ENCODE measurements at places on chromosomes 11 and 22. TPM values are rescaled to one million over a fixed set of nuclear protein-coding genes. Genes with fewer than 3 reads are reported as not detected.

FAT3 gene
- 6.0 TPM for total RNA-seq

PTPN5 gene
- total RNA-seq = 0.15 TPM

DNA sequence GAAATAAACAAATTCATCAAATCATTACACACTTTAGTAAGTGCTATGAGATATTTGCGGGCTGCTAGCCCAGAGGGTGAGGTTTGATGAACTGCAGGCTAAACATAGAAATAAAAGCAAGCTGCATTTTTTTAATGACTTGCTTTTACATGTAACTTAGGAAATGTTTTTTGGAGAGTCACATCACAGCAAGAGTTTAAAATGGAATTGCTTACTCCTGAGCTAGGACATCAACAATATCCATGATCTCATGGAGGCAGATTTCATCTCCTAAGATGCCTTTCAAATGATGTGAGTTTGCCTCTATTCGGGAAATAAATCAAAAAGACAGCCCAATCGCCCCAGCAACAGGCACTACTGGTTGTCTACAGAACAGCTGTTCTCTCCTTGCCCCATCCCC lies 73.4 kb upstream of the CD44 start:
- H3K4me1 ChIP-seq = no peaks in the 10 kb centered on the region
- H3K36me3 ChIP-seq = no peaks in the 10 kb centered on the region
- no peaks in the 10 kb centered on the region for H3K27me3 ChIP-seq
- DNase-seq = peak; percentile 45
- H3K4me3 ChIP-seq = no peak overlapping the region
- H3K27ac ChIP-seq = peak overlapping the region; percentile 15

RFPL2 gene
- not detected for total RNA-seq

- H3K27ac ChIP-seq = no peak overlapping the region
- H3K27me3 ChIP-seq = no peaks in the 10 kb centered on the region
- no peak overlapping the region for H3K4me3 ChIP-seq
- H3K4me1 ChIP-seq = no peaks in the 10 kb centered on the region
- H3K36me3 ChIP-seq = no peaks in the 10 kb centered on the region
- DNase-seq = peak; percentile 58
Measured at GRCh38 chr11:48163360-48164100, 53.1 kb upstream of the OR4B1 start.

SYT9 gene
- total RNA-seq = 0.12 TPM

- peak; percentile 71 for DNase-seq
- no peaks in the 10 kb centered on the region for H3K27me3 ChIP-seq
- H3K4me3 ChIP-seq = no peak overlapping the region
- peaks cover 26% of the 10 kb centered on the region for H3K4me1 ChIP-seq
- H3K36me3 ChIP-seq = peaks cover 20% of the 10 kb centered on the region
Measured at GRCh38 chr11:63999349-64000025, 13.2 kb downstream of the OTUB1 start.

RAB36 gene
- 11.2 TPM for total RNA-seq

GRCh38 chr11:59102259-59102765 lies 4.7 kb upstream of the FAM111B start:
- no peak overlapping the region for H3K27ac ChIP-seq
- no peaks in the 10 kb centered on the region for H3K36me3 ChIP-seq
- peak; percentile 67 for DNase-seq
- H3K4me3 ChIP-seq = no peak overlapping the region
- H3K27me3 ChIP-seq = peaks cover 7% of the 10 kb centered on the region

ART1 gene
- 0.68 TPM for total RNA-seq

- H3K4me1 ChIP-seq = peaks cover 22% of the 10 kb centered on the region
- H3K36me3 ChIP-seq = no peaks in the 10 kb centered on the region
- no peak overlapping the region for H3K4me3 ChIP-seq
Measured at GRCh38 chr22:17920145-17920605, 104.2 kb downstream of the MICAL3 start.

PSMA1 gene
- 146 TPM for total RNA-seq

ZDHHC24 gene
- total RNA-seq = 21.6 TPM

ZNF408 gene
- 3.2 TPM for total RNA-seq

- no peaks in the 10 kb centered on the region for H3K36me3 ChIP-seq
- no peaks in the 10 kb centered on the region for H3K4me1 ChIP-seq
- DNase-seq = no peak
- H3K27ac ChIP-seq = no peak overlapping the region
- no peak overlapping the region for H3K4me3 ChIP-seq
Measured at GRCh38 chr11:102583141-102583873, 41.8 kb downstream of the MMP20 start.

DNA sequence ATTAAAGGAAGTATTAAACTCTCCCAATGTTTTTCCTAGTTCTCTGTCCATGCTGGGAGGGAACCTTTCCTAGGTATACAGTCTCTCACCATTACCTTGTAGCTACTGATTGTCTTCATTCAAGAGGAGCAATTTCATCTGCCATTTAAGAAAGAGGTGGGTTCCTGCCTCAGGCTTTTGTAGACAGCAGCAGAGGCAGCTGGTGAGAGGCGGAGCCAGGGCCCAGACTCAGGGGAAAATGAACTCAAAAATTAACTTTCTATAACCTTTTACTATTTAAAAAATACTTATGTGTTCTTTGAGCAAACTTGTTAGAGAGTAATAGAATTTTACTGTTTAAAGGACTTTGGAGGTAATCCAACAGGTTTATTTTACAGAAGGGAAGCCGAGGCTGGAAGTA lies 133.0 kb downstream of the SNX19 start:
- no peak overlapping the region for H3K4me3 ChIP-seq
- H3K36me3 ChIP-seq = no peaks in the 10 kb centered on the region
- H3K27me3 ChIP-seq = no peaks in the 10 kb centered on the region
- no peak for DNase-seq
- H3K27ac ChIP-seq = no peak overlapping the region

- no peak for DNase-seq
- H3K4me3 ChIP-seq = no peak overlapping the region
- H3K27me3 ChIP-seq = no peaks in the 10 kb centered on the region
- no peak overlapping the region for H3K27ac ChIP-seq
- H3K4me1 ChIP-seq = no peaks in the 10 kb centered on the region
Measured at GRCh38 chr11:124942466-124943253, 6.8 kb upstream of the HEPACAM start.

DNA sequence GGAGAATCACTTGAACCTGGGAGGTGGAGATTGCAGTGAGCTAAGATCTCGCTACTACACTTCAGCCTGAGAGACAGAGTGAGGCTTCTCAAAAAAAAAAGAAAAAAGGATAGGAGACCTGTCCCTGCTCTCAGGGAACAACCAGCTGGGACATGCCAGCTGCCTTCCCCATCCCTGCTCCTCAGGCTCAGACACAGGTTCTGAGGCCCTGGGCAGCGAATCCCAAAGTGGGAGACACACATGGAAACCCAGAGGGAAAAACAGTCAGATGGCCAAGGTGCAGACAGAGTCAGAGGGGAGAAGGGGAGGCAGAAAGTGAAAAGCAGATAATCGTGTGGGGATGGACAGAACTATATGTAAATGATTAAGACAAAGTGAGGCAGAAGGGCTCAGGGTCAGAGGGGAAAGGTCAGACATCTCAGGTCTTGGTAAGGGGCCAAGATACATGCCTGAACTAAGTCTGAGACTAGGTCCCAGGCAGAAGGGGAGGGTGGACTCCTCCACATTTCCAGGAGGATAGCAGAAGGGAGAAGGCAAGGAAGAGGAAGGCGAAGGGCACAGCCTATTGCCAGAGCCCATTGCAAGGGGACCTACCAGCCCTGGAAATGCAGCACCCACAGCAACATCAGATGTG lies 14.2 kb downstream of the STARD10 start:
- H3K27me3 ChIP-seq = no peaks in the 10 kb centered on the region
- DNase-seq = no peak

DNA sequence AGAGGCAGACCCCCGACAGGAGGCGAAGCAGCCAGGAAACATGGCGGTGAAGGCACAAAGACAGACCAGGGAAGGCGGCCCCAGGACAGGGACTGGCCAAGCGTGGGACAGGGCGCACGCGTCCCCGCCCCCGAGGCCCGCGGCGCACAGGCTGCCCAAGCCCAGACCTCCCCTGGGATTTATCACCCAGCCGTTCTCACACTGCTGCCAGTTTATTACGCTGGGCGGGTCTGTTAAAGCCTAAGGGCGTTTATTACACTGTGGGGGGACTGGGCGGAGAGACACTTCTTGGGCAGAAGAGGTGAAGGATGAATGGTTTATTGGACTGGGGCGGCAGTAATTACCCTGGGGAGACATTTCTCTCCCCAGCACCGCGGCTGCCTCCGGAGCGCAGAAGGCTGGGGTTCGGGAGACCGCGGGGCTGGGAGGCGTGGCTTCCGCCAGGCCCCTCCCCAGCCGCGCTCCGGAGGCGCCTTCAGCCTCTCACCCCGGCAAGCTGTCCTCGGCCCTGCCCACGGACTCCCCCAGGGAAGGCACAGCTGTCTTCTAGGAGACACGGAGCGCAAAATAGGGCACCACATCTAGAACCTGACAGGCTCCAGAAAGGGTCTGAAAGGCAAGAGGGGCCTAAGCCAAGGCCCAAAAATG lies 47.1 kb downstream of the SLC22A12 start:
- H3K27me3 ChIP-seq = peaks cover 6% of the 10 kb centered on the region
- H3K27ac ChIP-seq = no peak overlapping the region
- H3K4me3 ChIP-seq = no peak overlapping the region
- peak; percentile 67 for DNase-seq
- H3K36me3 ChIP-seq = no peaks in the 10 kb centered on the region
- H3K4me1 ChIP-seq = peaks cover 15% of the 10 kb centered on the region

GRCh38 chr11:34198523-34198922 lies 93.1 kb downstream of the NAT10 start:
- no peaks in the 10 kb centered on the region for H3K36me3 ChIP-seq
- DNase-seq = no peak
- H3K27me3 ChIP-seq = no peaks in the 10 kb centered on the region
- no peak overlapping the region for H3K27ac ChIP-seq

SUSD2 gene
- 82.6 TPM for total RNA-seq

OR56A1 gene
- total RNA-seq = not detected

DNA sequence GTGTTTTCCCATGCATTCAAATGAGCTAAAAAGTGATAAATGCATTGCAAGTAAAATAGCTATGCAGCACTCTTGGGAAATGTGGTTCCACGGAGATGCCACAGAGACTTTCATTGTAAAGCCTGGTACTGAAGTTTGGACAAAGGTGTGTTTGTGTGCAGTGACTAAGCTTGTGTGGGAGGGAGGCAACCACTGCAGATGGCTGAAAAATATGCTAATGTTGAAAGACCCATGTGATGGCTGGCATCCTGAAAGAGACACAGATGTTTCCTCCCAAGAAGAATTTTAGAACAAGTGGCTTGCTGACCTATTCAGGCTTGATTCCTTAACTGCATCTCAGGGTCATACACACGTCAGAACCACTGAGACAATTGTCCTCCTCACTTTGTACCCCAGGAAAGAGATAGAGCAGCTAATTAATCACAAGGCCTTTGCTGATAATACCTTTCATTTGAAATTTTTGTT lies 73.8 kb downstream of the FAM76B start:
- no peaks in the 10 kb centered on the region for H3K36me3 ChIP-seq
- DNase-seq = no peak
- no peak overlapping the region for H3K4me3 ChIP-seq
- peaks cover 1% of the 10 kb centered on the region for H3K4me1 ChIP-seq
- H3K27me3 ChIP-seq = no peaks in the 10 kb centered on the region

PLEKHA7 gene
- total RNA-seq = 29.3 TPM

DNA sequence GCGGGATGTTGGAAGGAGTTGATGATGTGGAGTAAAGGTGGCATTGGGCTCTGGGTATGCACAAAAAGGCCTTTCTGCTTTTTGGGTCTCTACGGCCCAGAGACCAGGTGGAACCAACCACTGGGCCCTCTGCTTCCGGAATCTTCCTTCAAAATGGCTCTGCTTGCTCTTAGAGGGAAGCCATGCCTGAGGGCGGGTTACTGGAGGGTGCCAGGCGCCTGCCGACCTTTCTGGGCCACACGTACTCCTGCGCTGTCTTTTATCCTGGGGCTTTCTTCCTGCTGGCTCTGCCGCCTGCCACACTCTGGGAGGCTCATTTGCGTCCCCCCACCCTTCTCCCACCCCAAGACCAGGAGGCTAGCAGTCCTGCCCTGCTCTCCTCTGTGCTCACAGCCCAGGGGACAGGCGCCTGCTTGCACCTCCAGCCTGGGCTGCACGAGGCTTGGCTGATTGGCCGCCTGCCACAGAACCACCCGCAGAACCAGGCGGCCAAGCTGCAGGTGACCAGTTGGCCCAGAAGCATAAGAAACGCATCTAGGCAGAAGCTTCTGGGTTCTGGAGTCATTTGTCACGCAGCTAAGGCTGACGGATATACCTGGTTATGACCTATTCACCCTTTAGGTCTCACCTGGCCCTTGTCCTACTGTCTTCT lies 536.9 kb downstream of the TBC1D22A start:
- no peaks in the 10 kb centered on the region for H3K36me3 ChIP-seq
- H3K4me1 ChIP-seq = no peaks in the 10 kb centered on the region
- H3K27ac ChIP-seq = no peak overlapping the region
- no peak overlapping the region for H3K4me3 ChIP-seq

DNA sequence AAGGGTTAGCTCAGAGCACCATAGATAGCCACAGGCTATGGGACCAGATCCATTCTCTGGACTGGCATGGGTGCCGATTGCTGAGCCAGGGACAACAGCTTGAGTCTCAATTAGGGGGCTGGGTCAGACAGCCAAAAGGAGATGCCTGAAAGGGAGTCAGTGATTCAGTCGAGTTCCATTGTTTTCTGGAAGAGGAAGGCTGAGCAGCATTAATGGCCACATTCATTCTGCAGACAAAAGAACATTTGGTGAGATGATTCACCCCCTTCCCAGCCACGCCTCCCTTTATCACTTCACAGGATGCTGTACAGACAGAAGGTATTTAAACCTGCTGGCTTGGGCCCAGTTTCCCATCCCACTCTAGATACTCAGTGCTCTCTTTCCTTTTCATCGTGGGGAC lies 131.9 kb downstream of the ADAMTS15 start:
- no peaks in the 10 kb centered on the region for H3K36me3 ChIP-seq
- no peak for DNase-seq
- no peaks in the 10 kb centered on the region for H3K27me3 ChIP-seq
- peak overlapping the region; percentile 67 for H3K27ac ChIP-seq

DNA sequence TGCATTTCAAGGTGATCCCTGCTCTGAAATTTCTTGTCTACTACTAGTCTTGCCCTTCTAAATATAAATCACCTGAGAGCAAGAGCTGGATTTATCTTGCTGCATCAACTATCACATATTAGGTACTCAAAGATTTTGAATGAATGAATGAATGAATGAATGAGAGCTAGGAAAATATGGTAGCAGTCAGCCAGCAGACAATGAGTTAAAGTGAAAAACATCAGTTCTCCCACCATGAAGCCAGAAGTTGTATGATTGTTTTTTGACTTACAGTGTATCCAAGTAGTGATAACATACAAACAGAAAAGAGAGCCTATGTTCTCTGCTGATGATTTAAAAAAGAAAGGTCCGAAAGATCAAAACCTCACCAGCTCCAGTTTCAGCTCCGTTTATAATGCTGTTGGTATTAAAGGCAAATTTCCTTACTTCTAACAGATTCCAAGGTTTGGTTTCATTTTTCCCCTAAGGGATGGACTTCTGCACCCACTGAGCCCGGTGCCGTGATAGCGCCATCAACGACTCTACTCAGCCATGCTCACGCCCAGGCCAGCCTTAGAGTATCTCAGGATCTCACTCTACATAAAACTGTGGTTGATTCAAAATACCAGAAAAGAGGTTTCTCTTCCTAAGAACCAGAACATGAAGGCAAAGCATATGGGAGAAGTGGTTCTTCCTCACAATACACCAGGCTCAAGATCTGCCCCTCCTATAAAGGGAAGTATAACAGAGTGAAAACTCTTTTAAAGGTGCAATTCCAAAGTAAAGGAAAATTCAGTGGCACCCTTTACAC lies 92.0 kb downstream of the SGSM3 start:
- H3K4me1 ChIP-seq = no peaks in the 10 kb centered on the region
- H3K36me3 ChIP-seq = peaks cover 4% of the 10 kb centered on the region
- no peak overlapping the region for H3K4me3 ChIP-seq
- no peak for DNase-seq

GRCh38 chr22:48084041-48084728 lies 1321.7 kb downstream of the TBC1D22A start:
- H3K4me1 ChIP-seq = no peaks in the 10 kb centered on the region
- no peak overlapping the region for H3K27ac ChIP-seq
- no peak overlapping the region for H3K4me3 ChIP-seq
- H3K36me3 ChIP-seq = no peaks in the 10 kb centered on the region

Data from lung (tissue), 17 donors.